ENCODE measurements at places on chromosomes 13 and 19. TPM values are rescaled to one million over a fixed set of nuclear protein-coding genes. Genes with fewer than 3 reads are reported as not detected.

DNA sequence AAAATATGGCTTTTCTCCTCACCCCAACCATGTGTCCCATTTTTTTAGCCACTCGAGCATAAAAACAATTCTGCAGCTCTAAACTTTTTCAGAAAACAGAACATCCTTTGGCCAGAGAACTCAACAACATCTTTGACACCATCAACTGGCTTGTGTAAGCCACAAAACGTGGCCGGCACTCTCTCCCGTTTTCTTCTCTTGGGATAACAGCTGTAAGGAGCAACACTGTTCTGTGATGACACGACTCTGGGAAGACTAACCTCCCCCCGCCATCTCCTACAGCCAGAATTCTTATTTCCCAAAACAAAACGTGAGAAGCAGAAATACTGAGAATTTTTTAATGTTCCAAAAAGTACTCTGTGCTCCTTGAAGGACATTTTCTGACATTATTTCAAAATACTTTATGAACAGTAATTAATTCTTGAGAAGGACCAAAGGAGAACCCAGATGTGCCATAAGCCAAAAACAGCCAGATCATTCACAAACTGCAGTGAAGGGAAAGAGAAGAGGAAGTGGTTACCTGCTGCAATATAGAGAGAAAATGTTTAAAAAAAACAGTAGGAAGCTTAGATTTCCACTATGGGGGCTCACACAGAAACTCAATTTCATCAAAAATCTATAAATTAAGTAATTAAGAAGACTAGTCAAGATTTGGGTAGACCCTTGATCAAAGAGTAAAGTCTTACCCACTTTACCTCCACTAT lies 25.8 kb downstream of the COL4A1 start:
- DNase-seq = no peak

Gene ZNF723
- not detected for polyA plus RNA-seq

DNA sequence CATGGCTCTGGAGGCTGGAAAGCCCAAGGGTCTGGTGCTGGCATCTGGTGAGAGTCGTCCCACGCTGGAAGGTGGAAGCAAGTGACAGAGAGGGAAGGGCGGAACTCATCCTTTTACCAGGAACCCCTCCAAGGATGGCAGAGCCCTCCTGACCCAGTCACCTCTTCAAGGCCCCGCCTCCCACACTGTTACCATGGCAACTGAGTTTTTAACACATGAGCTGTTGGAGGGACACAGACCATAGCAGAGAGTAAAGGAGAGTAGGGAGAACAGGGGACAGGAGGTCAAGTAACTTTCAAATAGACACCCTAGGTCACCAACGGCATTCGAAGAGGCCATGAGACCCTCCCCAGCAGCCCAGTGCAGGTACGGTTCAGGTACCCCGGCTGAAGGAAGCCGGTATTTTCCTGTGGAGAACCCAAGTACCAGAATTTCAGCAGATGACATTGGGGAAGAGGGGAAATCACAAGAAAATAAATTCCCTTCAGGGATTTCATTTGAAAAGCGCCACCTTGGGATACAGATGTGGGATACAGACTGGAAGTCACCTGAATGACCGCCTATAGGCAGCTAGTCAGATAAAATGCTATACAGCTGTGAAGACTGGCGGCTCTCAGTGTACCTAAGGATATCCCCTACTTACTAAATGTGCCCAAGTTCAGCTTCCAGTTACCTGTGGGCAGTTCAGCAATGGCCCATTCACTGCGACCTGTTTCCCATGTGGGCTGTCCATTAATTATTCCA lies 8.0 kb downstream of the IL17D start:
- DNase-seq = no peak

Gene ZNF324B
- polyA plus RNA-seq = 2.5 TPM

GRCh38 chr13:98509271-98510155 lies 67.4 kb downstream of the STK24 start:
- DNase-seq = peak; percentile 98

DNA sequence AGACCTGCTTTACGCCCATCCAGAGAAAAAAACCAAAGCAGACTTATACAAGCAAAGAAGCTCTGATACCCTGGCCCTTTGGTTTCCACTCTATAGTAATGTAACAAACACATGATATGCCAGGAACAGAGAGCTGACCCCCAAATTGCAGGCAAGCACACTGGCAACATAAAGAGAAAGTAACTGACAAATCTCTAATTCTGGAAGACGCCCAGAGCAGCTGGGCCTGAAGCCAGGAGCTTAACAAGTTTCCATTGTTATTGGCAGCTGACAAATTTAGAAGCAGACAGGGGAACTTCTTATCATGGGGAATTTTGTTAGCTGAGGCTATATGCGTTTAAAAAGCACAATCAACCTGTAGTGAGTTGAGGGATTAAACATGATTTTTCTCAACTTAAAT lies 158.0 kb downstream of the DLEU7 start:
- peak; percentile 47 for DNase-seq

- no peak for DNase-seq
Observed at GRCh38 chr13:44089452-44089851, 209.7 kb downstream of the LACC1 start.

- no peak for DNase-seq
Observed at GRCh38 chr13:29115842-29116241, 295.7 kb downstream of the MTUS2 start.

DNA sequence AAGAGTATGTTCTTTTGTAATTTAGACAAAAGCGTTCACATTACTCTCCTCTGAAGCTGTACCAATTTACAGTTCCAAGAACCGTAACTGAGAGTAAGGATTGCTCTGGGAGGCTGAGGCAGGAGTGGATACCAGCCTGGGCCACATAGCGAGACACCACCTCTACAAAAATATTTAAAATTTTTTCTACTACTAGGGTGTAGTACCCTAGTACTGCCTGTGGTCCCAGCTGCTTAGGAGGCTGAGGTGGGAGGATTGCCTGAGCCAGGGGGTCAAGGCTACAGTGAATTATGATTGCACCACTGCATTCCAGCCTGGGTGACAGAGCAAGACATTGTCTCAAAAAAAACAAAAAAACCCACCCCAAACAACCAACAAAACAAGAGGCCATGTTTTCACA lies 12.1 kb upstream of the CYP2A6 start:
- DNase-seq = no peak

Gene COQ8B
- polyA plus RNA-seq = 16.7 TPM

Measured in fibroblast of lung (primary cell).